Activated CD4-positive, alpha-beta memory T cell treated with anti-CD3 and anti-CD28 coated beads for 36 hours (primary cell): ENCODE measurements at places on chromosomes 7 and 10. TPM values are rescaled to one million over a fixed set of nuclear protein-coding genes. Genes with fewer than 3 reads are reported as not detected.
A peak's percentile ranks its signal among the peaks of the same experiment; 100 is the strongest.

- no peak overlapping the region for H3K4me3 ChIP-seq
- H3K27me3 ChIP-seq, result no peaks in the 10 kb centered on the region
- H3K27ac ChIP-seq, result no peak overlapping the region
- H3K36me3 ChIP-seq, result peaks cover 1% of the 10 kb centered on the region
- H3K4me1 ChIP-seq, result peaks cover 6% of the 10 kb centered on the region
- no peak for DNase-seq
Observed at GRCh38 chr10:16944402-16944801, 127.2 kb upstream of the RSU1 start.

- H3K27me3 ChIP-seq, result peaks cover 39% of the 10 kb centered on the region
- H3K36me3 ChIP-seq, result no peaks in the 10 kb centered on the region
- peaks cover 12% of the 10 kb centered on the region for H3K4me1 ChIP-seq
- DNase-seq, result peak; percentile 36
- H3K4me3 ChIP-seq, result peak overlapping the region; percentile 68
Observed at GRCh38 chr7:141074162-141074991, 513 bp downstream of the TMEM178B start.

- H3K36me3 ChIP-seq, result no peaks in the 10 kb centered on the region
- H3K4me3 ChIP-seq, result no peak overlapping the region
- no peaks in the 10 kb centered on the region for H3K27me3 ChIP-seq
- no peak for DNase-seq
- H3K4me1 ChIP-seq, result no peaks in the 10 kb centered on the region
Observed at GRCh38 chr7:1810521-1810920, 140.4 kb downstream of the ELFN1 start.

GRCh38 chr10:31581741-31582323 lies 262.8 kb downstream of the ZEB1 start:
- no peak overlapping the region for H3K4me3 ChIP-seq
- H3K27ac ChIP-seq, result no peak overlapping the region
- no peak for DNase-seq
- H3K27me3 ChIP-seq, result peaks cover 14% of the 10 kb centered on the region
- H3K36me3 ChIP-seq, result peaks cover 3% of the 10 kb centered on the region
- peaks cover 7% of the 10 kb centered on the region for H3K4me1 ChIP-seq

DNA sequence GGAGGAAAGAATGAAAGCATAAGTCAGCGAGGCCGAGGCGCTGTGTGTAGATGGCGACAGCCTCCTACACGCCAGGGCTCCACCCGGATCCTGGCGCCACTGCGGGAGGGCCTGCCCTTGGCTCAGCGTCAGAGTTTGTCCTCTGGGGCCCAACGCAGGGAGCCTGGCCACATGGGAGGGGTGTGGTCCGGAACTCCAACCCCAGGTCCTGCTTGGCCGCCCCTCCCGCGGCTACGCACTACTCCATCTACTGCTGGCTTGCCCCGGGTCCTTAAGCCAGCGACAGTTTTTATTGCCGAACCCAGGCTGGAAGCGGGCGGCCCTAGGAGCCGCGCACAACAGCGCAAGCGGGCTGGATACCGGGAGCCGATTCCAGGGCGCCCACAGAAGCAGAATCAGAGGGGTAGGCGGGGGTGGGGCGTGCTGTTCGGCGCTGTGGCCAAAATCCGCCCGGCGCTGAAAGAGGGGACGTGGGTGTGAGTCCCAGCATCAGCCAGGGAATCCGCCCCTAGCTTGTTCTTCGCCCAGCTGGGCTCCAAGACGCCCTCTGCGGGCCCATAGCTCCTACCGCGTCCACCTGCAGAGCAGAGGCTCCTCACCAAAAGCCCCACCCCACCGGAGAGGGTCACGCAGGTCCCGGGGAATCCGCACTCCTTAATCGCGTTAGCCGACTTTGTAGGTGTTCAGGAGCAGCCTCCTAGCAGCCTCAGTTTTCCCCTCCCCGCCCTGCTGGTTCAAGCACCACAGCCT lies 4.5 kb downstream of the KAZALD1 start:
- no peaks in the 10 kb centered on the region for H3K36me3 ChIP-seq
- peak overlapping the region; percentile 45 for H3K4me3 ChIP-seq
- peak; percentile 70 for DNase-seq
- H3K27me3 ChIP-seq, result peaks cover 35% of the 10 kb centered on the region
- no peak overlapping the region for H3K27ac ChIP-seq

GRCh38 chr10:6115411-6115810 lies 26.6 kb downstream of the RBM17 start:
- H3K27ac ChIP-seq, result peak overlapping the region; percentile 42
- H3K4me3 ChIP-seq, result no peak overlapping the region
- no peak for DNase-seq
- no peaks in the 10 kb centered on the region for H3K27me3 ChIP-seq
- H3K36me3 ChIP-seq, result peaks cover 54% of the 10 kb centered on the region

DNA sequence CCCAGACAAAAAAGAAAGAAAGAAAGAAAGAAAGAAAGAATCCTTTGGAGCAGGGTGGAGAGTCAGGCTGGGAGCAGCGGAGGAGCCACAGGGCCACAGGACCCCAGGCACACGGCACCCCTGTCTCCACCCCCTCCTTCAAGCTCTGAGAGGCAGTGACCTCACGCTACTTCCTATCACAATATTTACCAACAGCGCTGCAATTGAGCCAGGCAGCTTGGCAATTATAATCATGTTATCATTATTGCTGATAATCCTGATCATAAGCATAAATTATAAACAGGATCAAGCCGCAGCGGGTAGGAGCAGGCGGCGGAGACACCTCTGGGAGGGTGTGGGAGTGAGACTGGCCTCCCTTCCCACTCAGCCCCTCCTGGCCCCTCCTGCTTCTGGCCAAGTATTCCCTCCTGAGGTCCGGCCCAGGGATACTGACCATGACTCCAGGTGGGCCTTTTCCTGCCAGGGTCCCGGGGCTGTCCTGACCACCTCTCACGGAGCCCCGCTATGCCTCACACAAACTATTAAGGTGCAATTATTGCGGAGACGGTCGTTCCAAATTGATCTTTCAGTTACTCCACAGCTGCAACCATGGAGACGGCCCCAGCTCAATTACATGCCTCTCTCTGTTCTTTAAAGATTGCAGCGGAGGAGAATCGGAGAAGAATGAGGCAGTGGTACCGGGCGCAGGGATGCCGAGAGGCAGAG lies 10.0 kb upstream of the GTF2IRD1 start:
- no peak overlapping the region for H3K27ac ChIP-seq
- DNase-seq, result no peak
- H3K4me3 ChIP-seq, result no peak overlapping the region
- no peaks in the 10 kb centered on the region for H3K27me3 ChIP-seq

CDC14C gene
- total RNA-seq, result not detected

NKX2-3 gene
- not detected for total RNA-seq

- no peaks in the 10 kb centered on the region for H3K4me1 ChIP-seq
- H3K27me3 ChIP-seq, result peaks cover 1% of the 10 kb centered on the region
- H3K27ac ChIP-seq, result no peak overlapping the region
- DNase-seq, result no peak
- no peaks in the 10 kb centered on the region for H3K36me3 ChIP-seq
Observed at GRCh38 chr7:158365267-158365666, 222.4 kb downstream of the PTPRN2 start.

EZH2 gene
- 102 TPM for total RNA-seq

DNA sequence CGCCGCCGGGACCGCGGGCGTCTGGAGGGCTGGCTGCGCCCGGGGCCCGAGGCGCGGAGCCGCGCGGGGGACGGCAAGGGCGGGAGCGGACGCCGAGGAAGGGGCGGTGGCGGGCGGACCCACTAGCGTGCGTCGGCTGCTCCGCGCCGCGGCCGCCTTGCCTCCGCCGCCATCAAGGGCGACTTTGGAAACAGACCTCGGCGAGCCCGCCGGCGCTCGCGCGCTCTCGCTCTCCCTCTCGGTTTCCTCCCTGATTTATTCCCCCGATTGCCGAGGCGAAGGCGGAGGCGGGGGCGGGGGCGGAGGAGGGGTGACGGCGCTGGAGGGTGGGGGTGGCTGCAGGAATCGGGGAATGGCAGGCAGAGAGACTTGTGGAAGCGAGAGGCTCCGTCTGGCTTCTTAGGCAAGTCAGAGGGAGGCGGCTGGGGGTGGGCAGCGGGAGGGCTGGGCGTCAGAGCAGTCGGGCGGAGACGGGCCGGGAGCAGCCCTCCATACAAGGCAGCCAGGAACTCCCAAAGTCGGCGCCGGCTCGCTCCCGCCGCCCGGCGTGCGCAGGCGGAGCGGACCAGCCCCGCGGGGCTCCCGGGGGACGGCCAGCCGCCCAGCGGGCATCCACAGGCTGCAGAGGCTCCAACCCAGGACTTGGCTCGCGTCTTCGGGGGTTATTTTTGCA lies at the start of gene CACNA2D1:
Gene CACNA2D1 (minus strand): TSS at position 231 of the 673 bp plus-strand sequence.
- no peaks in the 10 kb centered on the region for H3K36me3 ChIP-seq
- no peak for DNase-seq
- peaks cover 2% of the 10 kb centered on the region for H3K4me1 ChIP-seq
- peak within 1 kb of the TSS; percentile 16 for H3K4me3 ChIP-seq
- H3K27ac ChIP-seq, result no peak within 1 kb of the TSS
- H3K27me3 ChIP-seq, result peaks cover 30% of the 10 kb centered on the region

GRCh38 chr7:122790591-122790990 lies 87.9 kb upstream of the RNF148 start:
- no peak for DNase-seq
- H3K36me3 ChIP-seq, result no peaks in the 10 kb centered on the region
- H3K27me3 ChIP-seq, result no peaks in the 10 kb centered on the region

- peak; percentile 28 for DNase-seq
- H3K27me3 ChIP-seq, result no peaks in the 10 kb centered on the region
- peaks cover 15% of the 10 kb centered on the region for H3K4me1 ChIP-seq
Observed at GRCh38 chr7:138886501-138886917, 88.5 kb upstream of the ATP6V0A4 start.

DNA sequence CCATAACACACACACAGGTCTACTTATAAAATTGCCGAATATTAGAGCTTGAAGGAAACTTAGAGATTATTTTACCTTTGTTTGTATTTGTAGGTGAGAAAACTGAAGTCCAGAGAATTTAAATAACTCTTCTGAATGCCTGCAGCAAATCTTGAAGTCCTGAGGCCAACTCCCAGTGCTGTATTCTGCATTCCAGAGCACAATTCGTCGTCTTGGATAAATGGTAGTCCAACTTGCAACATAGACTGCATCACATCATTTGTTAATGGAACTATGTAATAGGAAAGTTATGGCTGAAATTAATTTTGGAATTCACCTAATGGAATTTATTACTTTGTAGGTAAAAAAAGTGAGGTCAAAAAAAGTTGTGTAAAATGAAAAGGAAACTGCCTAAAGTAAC lies 37.3 kb upstream of the SEMA3D start:
- DNase-seq, result no peak
- no peak overlapping the region for H3K4me3 ChIP-seq
- H3K36me3 ChIP-seq, result no peaks in the 10 kb centered on the region
- H3K4me1 ChIP-seq, result no peaks in the 10 kb centered on the region
- no peaks in the 10 kb centered on the region for H3K27me3 ChIP-seq

CRTAC1 gene
- not detected for total RNA-seq

DNA sequence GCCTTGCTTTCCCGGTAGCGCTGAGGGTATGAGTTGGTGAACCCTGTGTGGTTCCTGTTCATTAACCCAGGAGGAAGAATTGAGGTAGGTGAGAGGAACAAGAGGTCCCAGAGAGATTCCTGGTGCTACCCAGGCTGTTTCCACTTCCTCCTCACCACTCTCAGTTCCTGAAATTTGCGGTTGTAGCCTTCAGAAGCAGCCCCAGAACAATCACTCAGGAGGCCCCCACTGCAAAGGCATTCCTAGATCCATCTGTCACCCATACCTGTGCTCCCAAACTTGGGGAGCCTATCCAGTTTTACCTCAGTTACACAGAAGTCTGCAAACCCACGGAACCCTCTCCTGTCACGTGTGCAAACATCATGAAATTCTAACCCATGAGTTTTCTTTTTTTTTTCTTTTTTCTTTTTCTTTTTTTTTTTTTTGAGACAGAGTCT lies 9.0 kb upstream of the PIP4K2A start:
- DNase-seq, result no peak
- H3K36me3 ChIP-seq, result no peaks in the 10 kb centered on the region
- no peaks in the 10 kb centered on the region for H3K27me3 ChIP-seq
- peaks cover 14% of the 10 kb centered on the region for H3K4me1 ChIP-seq

DNA sequence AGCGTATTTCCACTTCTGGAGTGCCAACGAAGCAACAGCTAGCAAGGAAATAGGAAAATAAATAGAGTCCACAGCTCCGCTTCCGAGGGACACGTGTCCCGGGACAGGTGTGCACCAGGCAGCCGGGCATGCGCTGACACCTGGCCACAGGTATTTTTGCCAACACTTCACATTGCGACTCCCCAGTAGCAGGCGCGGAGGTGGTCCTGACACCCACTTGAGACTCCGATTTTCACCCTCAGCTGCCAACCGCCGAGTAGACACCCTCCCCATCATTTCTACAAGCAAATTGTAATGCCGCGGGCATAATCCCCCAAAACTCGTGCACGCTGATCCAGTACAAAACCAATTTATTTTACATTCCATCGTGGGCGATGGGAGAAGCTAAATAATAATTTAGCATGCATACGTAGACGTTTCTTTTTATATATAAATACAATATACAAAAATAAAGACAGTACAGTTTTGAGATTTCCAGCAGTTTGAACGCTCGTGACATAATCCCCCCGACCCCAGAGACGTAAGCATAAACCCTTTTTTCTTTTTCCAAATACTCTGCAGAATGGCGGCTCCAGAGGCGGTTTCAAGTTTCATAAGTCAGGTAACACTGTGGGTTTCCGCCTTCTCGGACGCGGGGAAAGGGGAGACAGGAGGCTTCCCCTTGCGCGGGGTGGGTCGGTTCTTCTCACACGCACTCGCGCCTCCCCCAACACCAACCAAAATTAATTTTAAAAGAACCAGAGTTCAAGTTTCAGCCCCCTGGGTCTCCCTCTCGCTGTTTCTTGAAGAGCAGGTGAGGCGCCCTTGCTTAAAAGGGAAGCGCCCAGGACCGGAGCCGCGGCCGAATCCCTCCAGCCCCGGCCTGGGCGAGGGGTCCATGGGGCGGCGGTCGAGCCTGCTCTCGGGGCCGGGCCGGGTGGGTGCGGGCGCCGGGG lies 5.7 kb downstream of the MNX1 start:
- peaks cover 68% of the 10 kb centered on the region for H3K27me3 ChIP-seq
- no peak overlapping the region for H3K4me3 ChIP-seq
- H3K4me1 ChIP-seq, result peaks cover 37% of the 10 kb centered on the region
- H3K27ac ChIP-seq, result no peak overlapping the region

GRCh38 chr10:88342733-88343310 lies 240.3 kb downstream of the RNLS start:
- H3K27me3 ChIP-seq, result no peaks in the 10 kb centered on the region
- H3K4me3 ChIP-seq, result no peak overlapping the region
- no peaks in the 10 kb centered on the region for H3K36me3 ChIP-seq
- H3K4me1 ChIP-seq, result no peaks in the 10 kb centered on the region
- no peak for DNase-seq

- no peaks in the 10 kb centered on the region for H3K27me3 ChIP-seq
- no peaks in the 10 kb centered on the region for H3K4me1 ChIP-seq
- H3K27ac ChIP-seq, result no peak overlapping the region
- no peak overlapping the region for H3K4me3 ChIP-seq
Observed at GRCh38 chr7:49433794-49434193, 339.6 kb upstream of the VWC2 start.

NPSR1 gene
- not detected for total RNA-seq

RADIL gene
- total RNA-seq, result 0.15 TPM

- H3K4me1 ChIP-seq, result no peaks in the 10 kb centered on the region
- H3K36me3 ChIP-seq, result peaks cover 69% of the 10 kb centered on the region
- no peak overlapping the region for H3K27ac ChIP-seq
- no peak for DNase-seq
- H3K27me3 ChIP-seq, result no peaks in the 10 kb centered on the region
Observed at GRCh38 chr10:125742465-125742864, 23.0 kb downstream of the EDRF1 start.

TBRG4 gene
- 135 TPM for total RNA-seq

RAB19 gene
- total RNA-seq, result 13.3 TPM

DNAJC9 gene
- 45.8 TPM for total RNA-seq

RPEL1 gene
- total RNA-seq, result 0.10 TPM

GRCh38 chr7:1872191-1873069 lies 202.4 kb downstream of the ELFN1 start:
- DNase-seq, result no peak
- H3K4me3 ChIP-seq, result no peak overlapping the region
- peaks cover 6% of the 10 kb centered on the region for H3K4me1 ChIP-seq
- no peaks in the 10 kb centered on the region for H3K27me3 ChIP-seq
- H3K27ac ChIP-seq, result no peak overlapping the region
- H3K36me3 ChIP-seq, result no peaks in the 10 kb centered on the region
